ENCODE measurements at places on chromosomes 16 and 17.

- no peak for DNase-seq
These were observed 13.4 kb downstream of the FLYWCH1 start for GRCh38 chr16:2924901-2925755.

GRCh38 chr17:1484676-1485422 is 7.6 kb downstream of the MYO1C start:
- no peak for DNase-seq

GRCh38 chr17:27554152-27554551 is 76.8 kb upstream of the LGALS9 start:
- DNase-seq: no peak

DNA sequence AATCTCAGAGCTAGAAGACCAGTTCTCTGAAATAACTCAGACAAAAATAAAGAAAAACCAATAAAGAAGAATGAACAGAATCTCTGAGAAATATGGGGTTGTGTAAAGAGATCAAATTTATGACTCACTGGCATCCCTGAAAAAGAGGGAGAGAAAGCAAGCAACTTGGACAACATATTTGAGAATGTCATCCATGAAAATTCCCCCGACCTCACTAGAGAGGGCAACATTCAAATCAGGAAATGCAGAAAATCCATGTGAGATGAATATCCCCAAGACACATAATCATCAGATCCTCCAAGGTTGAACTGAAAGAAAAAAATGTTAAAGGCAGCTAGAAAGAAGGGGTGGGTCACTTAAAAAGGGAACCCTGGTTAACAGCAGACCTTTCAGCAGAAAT is 32.1 kb downstream of the TANC2 start:
- no peak for DNase-seq

GRCh38 chr17:77707546-77707945 is 251.0 kb upstream of the TNRC6C start:
- DNase-seq: no peak

DNA sequence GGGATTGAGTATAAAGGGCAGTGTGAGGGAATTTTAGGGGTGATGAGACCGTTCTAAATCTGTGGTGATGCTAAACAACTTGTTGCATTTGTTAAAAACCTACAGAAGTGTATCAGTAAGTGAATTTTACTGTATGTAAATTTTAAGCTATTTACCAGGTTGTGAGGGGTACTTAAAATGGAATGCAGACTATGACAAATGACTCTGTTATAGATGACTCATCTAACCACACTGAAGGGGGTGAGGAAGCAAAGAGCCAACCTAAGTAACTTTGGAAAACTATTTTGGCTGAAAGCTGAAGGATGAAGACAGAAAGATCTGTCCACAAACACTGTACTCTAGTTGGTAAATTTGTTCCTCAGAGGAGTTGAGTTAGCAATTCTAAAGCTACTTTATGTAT is 5.3 kb upstream of the MKS1 start:
- DNase-seq: no peak

DNA sequence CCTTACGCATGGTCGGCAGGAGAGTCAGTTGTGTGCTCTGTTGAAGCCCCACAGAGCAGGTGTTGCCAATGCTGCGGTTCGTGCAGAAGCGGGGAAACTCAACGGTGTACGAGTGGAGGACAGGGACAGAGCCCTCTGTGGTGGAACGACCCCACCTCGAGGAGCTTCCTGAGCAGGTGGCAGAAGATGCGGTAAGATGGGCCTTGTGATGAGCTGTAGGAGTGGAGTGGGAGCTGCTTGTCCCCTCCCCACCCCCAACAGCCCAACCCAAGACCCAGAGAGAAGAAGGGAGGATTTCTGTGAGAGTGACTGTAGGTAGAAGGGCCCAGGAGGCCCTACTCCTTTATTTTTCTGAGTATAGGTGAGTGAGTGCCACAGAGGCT is 4.9 kb downstream of the CDK5RAP3 start:
- DNase-seq: no peak

- no peak for DNase-seq
These were observed 1376.4 kb upstream of the GOT2 start for GRCh38 chr16:60110531-60110930.

DNA sequence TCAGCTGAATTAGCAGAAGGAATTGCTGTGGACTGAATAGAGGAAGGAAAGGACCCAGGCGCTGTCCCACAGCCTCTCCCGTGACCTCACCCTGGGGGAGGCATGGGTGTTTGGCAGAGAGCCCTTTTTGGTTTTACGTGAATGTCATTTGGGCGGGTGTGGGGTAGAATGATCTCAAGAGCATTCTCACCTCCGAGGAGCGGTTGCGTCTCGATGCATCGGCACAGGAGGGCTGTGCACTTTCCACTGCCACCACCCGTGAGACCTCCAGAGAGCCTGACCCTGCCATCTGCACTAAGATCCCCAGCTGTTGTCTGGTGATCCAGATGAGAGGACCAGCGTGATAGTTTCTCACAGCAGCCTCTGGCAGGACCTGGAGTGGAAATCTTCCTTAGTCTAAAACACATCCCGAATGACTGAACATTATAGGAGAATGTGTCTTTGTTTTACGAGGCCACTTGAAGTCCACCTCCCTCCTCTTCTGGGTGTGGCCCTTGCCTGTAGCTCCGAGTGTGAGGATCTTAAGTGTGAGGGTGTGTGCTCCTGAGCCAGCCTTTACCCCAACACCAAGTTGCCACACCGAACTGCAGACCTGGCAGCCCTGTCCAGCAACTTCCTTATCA is 29.3 kb downstream of the FOXK2 start:
- no peak for DNase-seq

- DNase-seq: no peak
These were observed 3.7 kb downstream of the TEPSIN start for GRCh38 chr17:81234940-81235821.

GRCh38 chr16:84086341-84086740 is 30.4 kb downstream of the MBTPS1 start:
- DNase-seq: no peak

GRCh38 chr16:48862087-48862532 is 252.1 kb upstream of the N4BP1 start:
- no peak for DNase-seq

GRCh38 chr17:55770196-55770870 is 19.5 kb downstream of the PCTP start:
- DNase-seq: no peak

DNA sequence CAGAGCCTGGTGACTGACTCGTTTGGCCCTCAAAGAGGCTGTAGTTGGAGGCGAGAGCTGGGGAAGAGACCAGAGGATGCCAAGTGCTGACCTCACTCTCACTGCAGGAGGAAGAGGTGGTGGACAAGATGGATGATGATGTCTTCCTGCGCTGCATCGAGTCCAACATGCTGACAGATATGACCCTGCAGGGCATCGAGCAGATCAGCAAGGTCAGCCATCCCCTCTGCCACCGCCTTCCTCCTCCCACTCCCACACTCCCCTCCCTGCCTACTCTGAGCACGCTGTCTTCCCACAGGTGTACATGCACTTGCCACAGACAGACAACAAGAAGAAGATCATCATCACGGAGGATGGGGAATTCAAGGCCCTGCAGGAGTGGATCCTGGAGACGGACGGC is 26.9 kb downstream of the POLR2A start:
- no peak for DNase-seq

- no peak for DNase-seq
These were observed 11.7 kb downstream of the RHBDL3 start for GRCh38 chr17:32277284-32277683.

DNA sequence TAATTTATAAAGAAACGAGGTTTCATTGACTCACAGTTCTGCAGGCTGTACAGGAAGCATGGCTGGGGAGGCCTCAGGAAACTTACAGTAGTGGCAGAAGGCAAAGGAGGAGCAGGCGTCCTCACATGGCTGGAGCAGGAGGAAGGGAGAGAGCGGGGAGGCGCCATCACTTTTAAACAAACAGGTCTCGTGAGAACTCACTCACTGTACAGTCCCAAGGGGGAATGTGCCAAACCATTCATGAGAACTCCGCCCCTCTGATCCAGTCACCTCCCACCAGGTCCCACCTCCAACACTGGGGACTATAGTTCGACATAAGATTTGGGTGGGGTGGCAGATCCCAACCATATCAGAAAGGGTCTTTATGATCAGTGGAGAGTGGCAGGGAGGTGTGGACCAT is 392.4 kb upstream of the TNRC6C start:
- no peak for DNase-seq

- no peak for DNase-seq
These were observed at the start of gene TERB1 for GRCh38 chr16:66801320-66802105. TERB1 (minus strand) TSS chr16:66801584; CDS start chr16:66796798, 4,786 bp downstream.

DNA sequence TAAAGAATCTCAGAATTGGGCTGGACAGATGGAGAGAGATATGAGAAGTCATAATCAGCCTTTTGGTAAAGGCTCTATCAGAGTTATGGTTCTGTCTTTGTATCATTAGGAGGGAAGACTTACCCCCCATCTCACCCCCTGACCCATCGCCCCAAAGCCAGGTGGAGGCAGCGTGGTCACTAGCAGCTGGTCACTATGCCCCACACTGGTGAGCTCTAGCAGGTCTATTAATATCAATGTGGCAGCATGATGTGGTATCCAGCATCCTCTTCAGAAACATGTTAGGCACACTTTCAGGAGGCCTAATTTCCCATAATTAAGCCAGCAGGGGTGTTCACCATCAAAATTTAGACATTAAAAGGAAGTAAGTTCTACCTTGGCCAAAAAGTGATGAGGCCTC is 183.8 kb upstream of the COX10 start:
- no peak for DNase-seq

DNA sequence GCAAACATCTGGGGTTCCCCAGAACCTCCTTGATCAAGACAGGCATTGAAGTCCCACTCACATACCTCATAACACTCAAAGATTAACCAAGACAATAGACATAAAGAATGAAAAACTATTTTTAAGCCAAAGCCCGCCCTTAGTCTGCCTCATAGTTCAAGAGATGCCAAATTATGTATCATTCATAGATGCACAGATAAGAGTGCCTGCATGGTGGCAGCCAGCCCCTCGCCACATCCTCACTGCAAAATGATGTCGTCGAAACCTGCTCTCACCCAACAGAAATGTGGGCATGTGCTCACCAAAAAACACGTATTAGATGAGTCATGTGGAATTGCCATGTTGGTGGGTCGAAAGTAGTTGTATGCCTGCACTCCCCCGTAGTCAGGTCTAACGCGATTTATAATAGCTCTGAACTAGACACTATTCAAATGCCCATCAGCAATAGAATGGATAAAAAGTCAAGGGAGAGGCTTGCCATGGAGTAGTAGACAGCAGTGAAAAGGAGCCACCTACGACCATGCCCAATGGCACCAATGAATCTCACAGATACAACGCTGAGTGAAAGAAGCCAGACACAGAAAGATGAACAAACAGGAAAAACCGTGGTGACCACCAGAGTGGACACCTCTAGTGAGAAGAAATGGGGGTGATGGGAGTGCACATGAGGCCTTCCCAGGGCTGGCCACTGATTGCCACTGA is 64.8 kb downstream of the C16orf95 start:
- no peak for DNase-seq

DNA sequence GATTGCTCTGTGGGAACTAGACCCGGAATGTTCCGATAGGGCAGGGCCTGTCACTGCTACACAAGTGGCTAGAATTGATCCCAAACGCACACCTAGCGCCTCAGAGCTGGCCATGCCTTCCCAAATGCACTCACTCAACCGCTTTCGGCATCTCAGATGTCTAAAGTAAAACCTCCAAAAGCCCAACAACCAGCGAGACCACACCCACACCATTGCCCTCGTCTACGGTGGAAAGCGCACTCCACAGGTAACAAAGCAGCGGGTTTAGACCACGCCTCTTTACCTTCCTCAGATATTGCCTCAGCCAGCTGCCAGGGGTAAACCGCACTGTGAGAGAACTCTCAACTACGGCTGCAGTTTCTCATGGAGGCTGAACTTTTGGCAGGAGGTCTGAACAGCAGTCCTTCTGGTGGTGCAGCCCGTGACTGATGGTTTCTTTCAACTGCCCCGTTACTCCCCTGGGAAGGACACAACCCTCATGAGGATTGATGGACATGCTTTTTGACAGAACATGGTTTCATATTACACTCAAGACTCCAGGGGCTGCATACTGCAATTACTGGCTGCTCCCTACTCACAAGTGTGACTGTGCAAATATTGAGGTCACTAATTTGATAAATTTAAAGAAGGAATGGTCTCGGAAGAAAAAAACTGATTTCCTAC is 34.5 kb downstream of the USP7 start:
- no peak for DNase-seq

DNA sequence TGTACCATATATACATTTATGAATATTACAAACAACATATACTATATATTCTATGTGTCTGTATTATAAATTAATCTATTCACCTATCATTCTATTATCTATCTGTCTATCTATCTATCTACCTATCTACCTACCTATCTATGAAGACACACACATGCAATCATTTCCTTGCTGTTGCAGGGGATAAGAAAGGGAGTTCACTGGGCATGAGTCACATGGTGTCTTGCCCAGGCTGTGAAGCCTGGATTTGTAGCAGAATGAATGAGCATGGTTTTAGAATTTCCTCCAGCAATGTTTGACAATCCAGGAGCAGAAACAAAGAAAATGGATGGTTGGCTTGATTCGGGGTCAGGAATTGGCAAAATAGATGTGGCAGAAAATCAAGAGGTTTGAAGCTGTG is 23.2 kb upstream of the FAM20A start:
- no peak for DNase-seq

DNA sequence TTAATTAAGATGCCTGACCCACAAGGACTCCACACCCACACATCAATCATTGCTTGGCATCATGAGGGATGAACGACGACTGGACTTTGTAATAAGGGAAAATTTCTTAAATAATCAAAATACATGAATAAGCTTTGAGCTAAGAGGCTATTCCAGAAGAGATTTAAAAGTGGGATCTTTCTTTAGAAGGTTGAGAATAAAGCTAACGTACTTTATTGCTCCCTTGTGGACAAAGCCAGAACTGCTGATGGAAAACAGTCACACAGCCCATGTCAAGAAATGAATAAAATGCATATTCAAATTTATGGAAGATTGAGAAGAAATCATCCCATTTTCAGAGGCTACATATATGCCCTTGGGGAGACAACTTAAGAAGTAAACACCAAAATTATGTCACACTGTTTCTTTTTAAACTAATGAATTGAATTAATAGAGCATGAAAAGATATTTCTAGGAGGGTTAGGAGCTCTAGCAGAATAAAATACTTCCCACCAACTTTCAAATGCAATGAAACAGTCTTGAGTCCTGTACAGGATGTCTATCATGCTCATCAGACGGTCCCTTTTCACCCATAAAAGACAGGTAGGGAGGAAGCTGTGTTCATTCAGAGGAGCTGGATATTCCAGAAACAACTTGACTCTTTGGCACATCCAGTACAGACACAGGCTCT is 60.2 kb upstream of the PHOSPHO1 start:
- no peak for DNase-seq

- DNase-seq: no peak
These were observed 645 bp downstream of the NLGN2 start for GRCh38 chr17:7408252-7408727.

DNA sequence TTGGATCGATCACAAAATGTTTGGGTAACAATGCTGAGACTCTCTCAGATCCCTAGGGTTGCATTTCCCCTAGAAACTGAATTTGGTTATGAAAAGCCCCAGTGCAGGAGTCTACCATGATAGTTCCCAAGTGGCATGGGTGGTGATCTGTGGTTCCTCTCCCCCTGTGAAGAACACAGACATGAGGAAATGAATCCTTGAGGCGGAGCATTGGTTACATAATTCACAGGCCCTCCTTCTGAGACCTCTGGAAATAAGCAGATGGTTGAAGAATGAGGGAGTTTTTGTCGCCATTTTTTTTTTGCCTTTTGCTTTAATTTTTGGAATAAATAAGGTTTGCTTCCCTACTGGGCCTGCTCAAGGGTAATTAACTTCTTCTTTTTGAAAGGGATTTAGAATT is 597.0 kb upstream of the RBFOX1 start:
- DNase-seq: no peak
